ENCODE measurements at places on chromosomes 2 and 18.

DNA sequence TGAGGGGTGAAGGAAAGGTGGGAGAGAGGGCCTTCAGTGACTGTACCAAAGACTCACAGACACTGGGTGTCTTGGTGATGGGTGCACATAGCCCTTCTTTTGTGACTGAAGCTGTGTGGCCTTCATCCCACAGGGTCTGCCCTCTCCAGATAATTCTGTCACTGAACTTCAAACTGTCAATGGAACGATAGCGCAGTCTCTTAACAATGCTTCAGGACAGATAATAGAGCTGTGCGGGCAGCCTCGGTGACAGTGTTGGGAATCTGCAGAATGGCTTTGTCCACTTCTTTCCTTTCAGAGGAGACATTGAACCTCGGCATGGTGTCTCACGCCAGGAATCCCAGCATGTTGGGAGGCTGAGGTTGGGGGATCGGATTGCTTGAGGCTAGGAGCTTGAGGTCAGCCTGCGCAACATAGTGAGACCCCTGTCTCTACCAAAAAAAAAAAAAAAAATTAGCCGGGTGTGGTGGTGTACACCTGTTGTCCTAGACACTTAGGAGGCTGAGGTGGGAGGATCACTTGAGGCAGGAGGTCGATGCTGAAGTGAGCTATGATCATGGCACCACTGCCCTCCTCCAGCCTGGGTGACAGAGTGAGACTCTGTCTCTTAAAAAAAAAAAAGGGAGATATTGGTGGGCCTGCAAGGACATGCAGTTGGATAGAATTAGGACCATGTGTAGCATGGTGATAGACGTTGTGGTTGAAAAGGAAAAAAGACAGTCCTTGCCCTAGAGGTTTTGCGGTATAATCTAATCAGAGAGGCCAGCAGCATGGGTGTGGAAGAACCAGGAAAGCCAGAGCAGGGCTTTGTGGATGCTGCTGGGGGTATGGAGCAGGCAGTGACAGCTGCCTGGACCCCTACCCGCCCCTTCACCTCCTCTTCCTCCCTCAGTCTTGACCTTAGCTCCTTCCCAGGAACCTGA is 91.4 kb downstream of the LDLRAD4 start:
- DNase-seq: no peak

DNA sequence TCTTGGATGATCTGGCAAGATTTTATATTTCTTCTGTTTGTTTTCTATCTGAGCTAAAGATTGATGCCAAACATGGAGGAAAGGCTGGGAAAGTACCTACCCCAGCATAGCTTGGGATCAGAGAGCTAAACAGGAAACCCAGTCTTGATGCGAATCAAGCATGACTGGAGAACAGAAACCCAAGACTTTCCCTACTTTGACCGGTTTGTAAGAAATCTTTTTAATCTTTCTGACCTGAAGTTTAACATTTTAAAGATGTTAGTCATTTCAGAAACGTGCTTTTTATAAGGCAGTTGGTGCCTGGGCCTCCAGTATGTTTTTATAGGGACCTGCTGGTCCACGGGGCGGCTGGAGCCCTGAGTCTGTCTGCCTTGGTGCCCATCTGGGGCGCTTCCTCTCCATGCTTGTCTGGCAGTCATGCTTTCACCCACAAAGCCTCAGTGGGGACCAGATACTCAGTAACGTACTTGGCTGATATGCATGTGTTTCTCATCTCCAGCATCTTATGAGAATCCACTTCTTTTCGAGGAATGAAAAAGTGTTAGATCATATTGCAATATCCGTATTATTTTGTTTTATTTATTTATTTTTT is 266.5 kb downstream of the PTGR3 start:
- DNase-seq: peak; percentile 44

DNA sequence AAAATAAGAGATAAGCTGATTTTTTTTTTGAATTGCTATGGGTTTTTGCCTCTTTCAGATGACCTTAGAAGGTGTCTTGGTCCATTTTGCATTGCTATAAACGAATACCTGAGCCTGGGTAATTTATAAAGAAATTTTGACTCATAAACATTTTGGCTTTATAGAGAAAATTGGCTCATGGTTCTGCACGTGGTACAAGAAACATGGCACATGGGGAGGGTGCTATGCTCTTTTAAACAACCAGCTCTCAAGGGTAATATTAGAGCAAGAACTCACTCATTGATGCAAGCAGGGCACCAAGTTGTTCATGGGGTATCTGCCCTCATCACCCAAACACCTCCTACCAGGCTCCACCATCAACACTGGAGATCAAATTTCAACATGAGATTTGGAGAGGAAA is 408.8 kb downstream of the NUP35 start:
- DNase-seq: no peak

DNA sequence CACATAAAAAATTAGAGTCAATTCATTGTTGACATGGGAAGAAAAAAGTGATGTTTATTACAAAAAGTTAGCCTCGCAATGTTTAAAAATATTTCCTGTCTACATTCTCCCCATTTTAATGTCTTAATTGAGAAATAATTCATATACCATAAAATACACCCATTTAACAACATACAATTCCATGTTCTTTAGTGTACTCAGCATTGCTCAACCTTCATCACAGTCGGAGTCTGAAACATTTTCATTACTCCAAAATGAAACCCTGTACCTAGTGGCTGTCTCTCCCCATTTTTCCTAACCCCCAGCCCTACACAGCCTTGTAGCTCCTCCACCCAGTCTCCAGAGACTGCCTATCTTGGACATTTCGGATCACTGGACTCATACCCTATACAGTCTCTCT is 103.9 kb upstream of the CBLN2 start:
- DNase-seq: no peak

Measured in CD4-positive, alpha-beta T cell treated with Interleukin-17A for 4 hours (primary cell).